Posterior cingulate gyrus (tissue), 11 donors: ENCODE measurements at places on chromosomes 12 and 14.

- DNase-seq, result peak; percentile 70
These were observed 67.4 kb downstream of the LGMN start for GRCh38 chr14:92680781-92681650.

- no peak for DNase-seq
These were observed 168.7 kb upstream of the SSTR1 start for GRCh38 chr14:38038986-38039385.

GRCh38 chr12:109981311-109981710 is 14.9 kb downstream of the GIT2 start:
- no peak for DNase-seq

DNA sequence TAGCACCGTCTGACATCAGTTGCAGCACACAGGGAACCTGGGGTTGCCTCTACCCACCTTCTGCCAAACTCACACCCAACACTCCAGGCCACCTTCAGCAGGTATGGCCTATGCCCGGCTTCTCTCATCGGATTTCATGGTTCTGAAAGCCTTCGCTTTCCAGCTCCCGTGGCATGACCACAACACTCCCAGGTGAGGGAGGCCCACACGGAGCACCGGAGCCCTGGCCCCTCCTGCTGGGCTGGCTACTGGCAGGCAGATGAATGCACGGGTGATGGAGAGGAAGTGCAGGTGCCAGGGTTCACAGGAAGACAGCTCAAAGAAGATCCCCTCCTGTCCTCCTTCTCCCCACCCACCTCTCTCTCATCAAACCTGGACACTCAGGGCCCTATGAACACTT is 37.2 kb downstream of the CACNA2D4 start:
- no peak for DNase-seq

DNA sequence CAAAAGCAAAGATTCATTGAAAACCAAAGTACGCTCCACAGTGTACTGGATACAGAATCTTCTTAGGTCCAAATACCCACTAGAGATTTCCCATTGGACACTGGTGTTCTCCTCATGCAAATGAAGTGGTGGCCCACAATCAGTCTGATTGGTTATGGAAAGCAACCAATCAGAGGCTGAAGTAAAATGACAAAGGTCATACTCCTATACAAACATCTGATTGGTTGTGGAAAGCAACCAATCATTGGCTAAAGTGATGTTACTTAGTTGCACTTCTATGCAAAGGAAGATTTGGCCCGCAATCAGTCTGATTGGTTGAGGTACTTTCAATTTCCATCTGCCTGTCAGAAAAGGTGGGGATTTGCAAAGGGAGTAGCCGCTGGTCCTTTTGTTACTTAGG is 1.3 kb upstream of the WASHC3 start:
- no peak for DNase-seq

DNA sequence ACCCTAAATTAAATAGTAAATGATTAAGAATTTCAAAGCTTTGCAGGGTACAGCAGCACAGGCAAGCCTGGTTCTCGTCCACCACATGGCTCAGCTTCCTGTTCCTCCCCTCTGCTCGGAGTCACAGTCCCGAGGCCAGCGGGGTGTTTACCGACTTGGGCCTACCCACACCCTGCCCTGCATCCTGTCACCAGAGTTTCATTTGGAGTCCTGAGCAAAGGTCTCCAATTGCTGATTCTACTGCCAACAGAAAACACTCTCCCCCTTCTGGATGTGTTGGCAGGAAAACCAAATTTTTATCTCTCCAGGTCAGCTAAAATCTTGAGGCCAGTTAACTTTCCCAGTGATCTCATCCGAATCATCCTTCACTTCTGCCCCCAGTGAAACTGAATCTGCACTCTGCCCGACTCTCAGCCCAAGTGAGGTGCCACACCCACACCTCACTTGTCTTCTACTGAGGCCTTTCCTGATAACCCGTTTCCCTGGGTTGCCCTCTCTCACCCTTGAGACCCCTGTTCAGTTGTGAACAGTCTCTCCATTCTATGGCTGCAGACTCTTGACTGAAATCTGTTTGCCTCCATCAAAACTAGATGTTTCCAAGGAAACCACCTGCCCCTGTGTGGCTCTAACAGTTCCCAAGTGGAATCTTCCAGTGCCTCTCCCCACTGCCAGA is 71.2 kb downstream of the VCPKMT start:
- DNase-seq, result no peak

GRCh38 chr12:13316587-13317246 is 120.2 kb downstream of the EMP1 start:
- no peak for DNase-seq

- no peak for DNase-seq
These were observed 145.3 kb downstream of the SLC5A8 start for GRCh38 chr12:101064721-101065120.

- no peak for DNase-seq
These were observed 261.2 kb downstream of the EGLN3 start for GRCh38 chr14:33689680-33690079.

GRCh38 chr12:44677724-44678123 is 198.4 kb downstream of the NELL2 start:
- DNase-seq, result no peak

DNA sequence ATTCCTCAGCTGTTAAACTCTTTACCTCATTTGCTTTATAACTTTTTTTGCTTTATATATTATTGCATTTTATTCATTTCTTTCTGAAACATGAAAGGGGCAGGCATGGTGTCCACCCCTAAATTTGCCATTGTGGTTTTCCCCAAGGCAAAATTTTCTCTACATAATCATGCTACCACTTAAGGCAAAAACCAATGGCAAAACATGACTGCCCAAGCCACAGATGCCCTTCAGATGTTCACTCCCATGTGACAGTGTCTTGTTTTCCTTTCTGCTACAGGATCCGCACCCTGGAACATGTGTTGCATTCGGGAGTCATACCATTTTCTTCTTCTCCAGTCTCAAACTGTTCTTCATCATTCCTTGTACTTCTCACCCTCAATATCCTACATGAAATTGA is 28.3 kb downstream of the TTC5 start:
- no peak for DNase-seq

GRCh38 chr12:75922944-75923642 is 108.5 kb downstream of the PHLDA1 start:
- DNase-seq, result no peak

DNA sequence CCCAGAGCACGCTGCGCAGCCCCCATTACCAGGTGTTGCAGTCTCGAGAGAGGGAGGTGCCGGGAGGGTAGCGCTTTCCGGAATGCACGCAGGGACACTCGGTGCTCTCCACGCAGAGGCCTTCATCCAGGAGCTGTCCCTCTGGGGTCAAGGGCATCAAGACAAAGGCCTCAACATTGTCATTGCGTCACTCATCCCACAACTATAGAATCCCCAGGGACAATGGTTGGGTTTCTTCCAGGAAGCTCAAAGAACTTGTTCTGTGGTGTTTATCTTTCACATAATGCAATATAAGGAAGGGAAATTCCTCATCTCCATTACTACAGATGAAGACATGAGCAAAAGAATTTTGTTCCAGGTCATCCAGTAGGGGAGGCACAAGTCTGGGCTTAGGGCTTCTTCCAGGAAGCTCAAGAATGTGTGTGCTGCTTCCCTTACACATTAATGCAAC is 52.1 kb downstream of the VWF start:
- DNase-seq, result no peak
